ENCODE measurements at places on chromosomes 4 and X.
A peak's percentile ranks its signal among the peaks of the same experiment; 100 is the strongest.

DNA sequence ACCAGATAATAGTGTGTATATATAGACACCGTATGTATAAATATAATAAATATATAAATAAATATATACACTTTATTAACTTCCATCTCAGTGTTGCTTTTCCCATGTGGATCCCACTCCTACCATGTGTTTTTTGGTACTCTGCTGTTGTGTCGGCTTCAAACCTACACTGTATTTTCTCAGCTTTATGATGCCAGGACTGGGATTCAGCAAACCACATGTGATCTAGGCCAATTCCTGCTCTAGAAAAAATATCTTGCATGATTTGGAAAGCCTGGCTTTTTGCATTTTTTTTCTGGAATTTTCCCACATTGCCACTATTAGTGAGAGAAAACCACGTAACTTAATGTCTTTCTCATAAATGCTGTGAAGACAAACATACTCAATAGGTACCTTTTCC is 55.8 kb downstream of the POLR2B start:
- no peak for DNase-seq

- no peak for DNase-seq
Observed at GRCh38 chr4:113968473-113968872, 11.0 kb downstream of the ARSJ start.

DNA sequence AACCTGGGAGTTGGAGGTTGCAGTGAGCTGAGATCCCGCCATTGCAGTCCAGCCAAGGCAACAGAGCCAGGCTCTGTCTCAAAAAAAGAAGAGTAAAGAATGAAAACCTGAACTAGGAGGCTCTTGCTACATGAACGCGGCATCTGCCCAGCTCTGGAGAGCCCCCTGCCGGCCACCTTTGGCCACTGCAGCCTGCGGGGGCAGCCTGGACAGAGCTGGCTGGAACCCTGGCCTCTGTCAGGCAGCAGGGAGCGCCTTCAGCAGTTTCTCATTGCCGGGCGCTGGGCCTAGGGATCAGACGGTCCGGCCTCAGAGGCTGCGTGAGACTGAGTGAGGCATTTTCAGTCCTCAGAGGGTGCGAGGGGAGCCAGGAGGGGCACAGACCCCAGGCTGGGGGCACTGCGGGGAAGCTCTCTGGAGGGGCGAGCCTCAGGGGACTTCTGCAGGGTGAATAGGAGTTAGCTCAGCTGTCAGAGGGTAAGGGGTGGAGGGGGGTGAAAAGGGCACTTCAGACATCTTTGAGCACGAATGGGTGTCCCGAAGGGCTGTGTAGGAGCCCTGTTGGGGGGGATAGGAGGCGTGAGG is 17.5 kb downstream of the DOK7 start:
- peak; percentile 92 for DNase-seq

GRCh38 chr4:179664430-179665027 is 2222.3 kb upstream of the AGA start:
- DNase-seq: no peak

GRCh38 chrX:97876697-97877407 is 993.1 kb downstream of the RPA4 start:
- no peak for DNase-seq

- DNase-seq: peak; percentile 26
Observed at GRCh38 chrX:47093248-47093647, 15.0 kb downstream of the RGN start.

GRCh38 chr4:147913137-147913536 is 181.2 kb downstream of the ARHGAP10 start:
- no peak for DNase-seq

DNA sequence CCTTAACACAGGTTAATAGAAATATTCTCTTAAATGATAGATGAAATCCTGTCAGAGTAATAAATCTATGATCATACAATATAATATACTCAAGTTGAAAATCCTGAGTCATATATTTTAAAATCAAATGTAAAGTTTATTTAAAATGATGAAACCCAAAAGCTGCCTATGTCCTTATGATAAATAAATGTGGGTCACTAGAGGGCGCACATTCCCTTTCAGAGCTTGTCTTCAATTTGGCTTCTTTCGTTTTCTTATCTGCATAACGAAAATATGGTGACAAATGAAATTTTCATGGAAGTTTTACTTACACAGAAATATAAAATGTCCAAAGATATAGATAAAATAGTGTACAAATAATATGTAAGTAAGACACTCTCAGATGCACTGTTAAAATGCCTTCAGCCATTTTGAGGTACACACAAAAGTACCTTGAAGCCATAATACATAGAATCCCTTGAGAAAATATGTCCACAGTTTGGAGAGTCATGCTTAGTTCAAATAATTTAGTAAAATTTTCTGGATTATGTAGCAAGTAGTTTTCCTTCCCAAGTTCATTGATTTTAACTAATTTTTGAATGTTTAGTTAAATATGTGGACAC is 680.4 kb downstream of the DMD start:
- no peak for DNase-seq

- no peak for DNase-seq
Observed at GRCh38 chr4:141090473-141090872, 42.8 kb downstream of the RNF150 start.

- DNase-seq: no peak
Observed at GRCh38 chrX:29308726-29309125, 721.5 kb downstream of the IL1RAPL1 start.

- DNase-seq: no peak
Observed at GRCh38 chr4:38855466-38855865, 1.2 kb downstream of the TLR6 start.

DNA sequence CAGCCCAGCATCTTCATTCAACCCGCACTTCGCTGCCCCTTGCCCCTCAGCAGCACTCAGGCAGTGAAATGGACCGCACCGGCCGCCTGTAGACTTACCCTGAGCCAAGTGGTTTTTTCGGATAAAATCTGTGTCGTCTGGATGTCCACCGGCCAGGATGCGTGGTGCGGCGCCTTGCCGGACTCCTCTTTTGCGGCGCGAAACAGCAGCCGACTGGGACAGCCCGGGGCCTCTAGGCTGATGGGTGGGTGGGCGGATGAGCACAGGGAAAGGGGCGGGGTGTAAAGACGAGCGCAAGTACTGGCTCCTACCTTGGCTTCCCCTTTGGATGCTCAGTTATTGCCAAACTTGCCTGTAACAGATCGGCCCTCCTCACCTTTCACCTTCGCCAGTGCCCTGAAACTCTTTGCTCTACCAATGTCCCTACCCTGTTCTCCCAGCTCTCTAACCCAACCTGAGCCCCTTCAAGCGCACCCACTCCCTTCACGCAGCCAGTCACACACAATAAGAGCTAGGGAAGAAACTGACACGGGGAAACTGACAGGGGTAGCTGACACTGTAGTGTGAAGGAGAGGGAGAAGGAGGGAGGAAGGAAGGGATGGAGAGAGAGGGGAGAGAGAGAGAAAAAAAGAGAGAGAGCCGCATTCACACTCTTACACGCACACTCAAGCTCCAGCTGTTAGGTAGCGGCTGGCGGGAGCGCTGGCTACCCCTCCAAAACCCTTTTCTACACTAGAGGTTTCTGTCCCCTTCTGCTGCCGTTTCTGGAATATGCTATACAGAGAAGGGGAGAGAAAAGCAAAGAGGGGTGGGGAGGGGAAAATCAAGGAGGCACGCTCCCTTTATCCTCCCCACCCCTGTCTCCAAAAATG is 559 bp downstream of the TRPC5 start:
- DNase-seq: peak; percentile 44

GRCh38 chr4:36761607-36762006 is 480.2 kb downstream of the DTHD1 start:
- no peak for DNase-seq

GRCh38 chr4:139554642-139554892 is 1.5 kb downstream of the SETD7 start:
- DNase-seq: no peak

- DNase-seq: no peak
Observed at GRCh38 chrX:155819525-155819924, 61.6 kb upstream of the VAMP7 start.
